Posterior vena cava (tissue), 2 donors: ENCODE measurements at places on chromosomes 12 and 14.

DNA sequence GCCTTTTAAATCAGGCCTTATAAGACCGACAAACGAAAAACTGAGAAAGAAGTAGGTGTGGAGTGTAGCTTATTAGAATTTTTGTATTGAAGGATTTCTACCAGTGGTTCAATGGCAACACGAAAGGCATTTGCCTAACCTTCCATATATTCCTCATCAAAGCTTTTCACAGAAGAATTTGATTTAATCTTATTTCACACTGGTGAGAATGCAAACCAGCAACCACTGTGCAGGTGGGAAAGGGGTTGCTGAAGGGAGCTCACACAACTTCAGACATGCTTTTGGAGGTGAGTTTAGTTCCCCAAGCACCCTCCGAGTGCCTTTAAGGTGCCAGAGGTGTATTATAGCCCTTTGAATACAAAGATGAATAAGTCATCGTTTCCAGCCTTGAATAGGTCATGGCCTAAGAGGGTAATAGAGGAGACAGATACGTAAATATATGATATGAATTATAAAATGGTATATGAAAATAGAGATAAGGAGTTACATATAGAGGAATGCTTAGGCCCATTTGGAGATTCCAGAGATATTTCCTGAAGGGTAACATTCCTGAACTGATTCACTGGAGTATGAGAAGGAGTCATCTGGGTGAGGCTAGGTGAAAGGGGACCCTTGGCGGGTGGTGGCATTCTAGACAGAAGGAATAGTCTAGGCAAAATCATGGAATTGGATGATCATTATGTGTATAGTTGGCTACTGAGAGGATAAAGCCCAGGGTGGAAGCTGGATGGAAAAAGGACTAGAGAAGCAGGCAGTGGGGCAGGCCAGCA, 6.4 kb downstream of the ERP27 start:
- no peak for DNase-seq

DNA sequence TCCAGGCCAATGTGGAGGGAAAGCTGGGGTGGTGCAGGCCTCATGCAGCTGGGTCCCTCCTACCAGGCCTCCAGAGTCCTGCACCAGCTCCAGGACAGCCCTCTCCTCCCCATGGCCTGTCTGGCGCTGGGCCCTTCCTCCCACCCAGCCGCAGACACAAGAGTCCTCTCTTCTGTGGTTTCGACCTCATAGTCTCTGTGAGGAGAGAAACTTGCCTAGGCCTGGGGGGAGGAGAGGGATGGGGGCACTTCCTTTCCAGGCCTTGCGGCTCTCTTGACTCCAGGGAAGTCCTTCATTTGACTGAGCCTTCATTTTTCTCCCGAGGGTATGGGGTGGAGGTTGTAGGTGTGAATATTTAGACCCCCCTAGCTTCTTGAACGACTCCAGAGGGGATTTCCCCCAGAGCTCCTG, 2.3 kb downstream of the MMP14 start:
- DNase-seq, result peak; percentile 78

DNA sequence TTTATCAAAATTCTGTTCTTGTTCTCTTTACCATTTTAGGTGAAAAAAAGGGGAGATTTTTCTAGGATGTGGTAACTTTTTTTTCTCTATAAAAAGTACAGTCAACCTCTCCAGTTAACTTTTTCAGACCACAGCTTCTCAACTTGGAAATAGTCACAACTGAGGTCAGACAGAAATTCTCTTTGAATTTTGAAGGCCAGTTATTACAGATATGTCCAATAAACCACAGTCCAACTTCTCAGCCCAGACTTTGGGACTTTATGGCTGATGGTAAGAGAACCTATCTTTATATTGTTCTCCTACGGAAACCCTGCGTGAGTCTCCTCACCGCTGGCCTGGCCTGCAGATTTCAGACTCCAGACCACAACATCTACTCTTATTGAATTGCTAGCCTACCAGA, 176.7 kb downstream of the DACT1 start:
- no peak for DNase-seq

GRCh38 chr14:23573384-23574015, 5.1 kb downstream of the JPH4 start:
- DNase-seq, result peak; percentile 48

DNA sequence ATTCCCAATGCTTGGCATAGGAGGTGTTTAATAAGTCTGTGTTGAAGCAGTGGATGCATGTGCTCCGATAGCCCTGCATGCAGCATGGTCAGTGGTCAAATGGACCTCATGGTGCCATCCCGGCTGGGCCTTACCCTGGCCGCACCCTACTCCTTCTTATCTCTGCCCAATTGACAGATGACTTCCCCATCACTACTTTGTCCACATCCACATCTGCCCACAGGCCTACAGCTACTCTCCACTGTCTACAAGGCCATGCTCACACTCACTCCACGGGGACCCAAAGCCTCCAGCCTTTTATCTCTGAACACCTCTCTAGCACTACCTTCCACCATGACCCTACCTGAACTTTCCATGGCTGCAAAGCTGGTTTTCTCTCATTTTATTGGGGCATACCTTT, 11.5 kb downstream of the SERPINA11 start:
- no peak for DNase-seq

- no peak for DNase-seq
These were observed 20.2 kb downstream of the ATP2A2 start for GRCh38 chr12:110301065-110301806.

- no peak for DNase-seq
These were observed 504.5 kb downstream of the PCNX1 start for GRCh38 chr14:71411738-71412137.

DNA sequence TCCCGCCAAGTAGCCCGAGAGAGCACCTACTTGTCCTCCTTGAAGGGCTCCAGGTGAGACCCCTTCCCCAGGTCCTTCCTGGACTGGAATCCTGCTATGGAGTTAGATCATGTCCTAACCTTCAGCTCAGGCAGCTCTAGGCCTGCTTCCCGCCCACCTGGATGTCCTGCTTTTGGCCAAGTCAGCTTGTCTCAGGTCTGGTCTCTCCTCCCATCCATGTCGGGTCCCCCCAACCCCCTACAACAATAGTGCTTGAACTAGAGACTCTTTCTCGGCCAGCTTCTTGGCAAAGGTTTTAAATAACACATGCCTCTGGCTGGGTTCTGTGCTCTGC, 3.6 kb downstream of the NAB2 start:
- DNase-seq, result peak; percentile 55

DNA sequence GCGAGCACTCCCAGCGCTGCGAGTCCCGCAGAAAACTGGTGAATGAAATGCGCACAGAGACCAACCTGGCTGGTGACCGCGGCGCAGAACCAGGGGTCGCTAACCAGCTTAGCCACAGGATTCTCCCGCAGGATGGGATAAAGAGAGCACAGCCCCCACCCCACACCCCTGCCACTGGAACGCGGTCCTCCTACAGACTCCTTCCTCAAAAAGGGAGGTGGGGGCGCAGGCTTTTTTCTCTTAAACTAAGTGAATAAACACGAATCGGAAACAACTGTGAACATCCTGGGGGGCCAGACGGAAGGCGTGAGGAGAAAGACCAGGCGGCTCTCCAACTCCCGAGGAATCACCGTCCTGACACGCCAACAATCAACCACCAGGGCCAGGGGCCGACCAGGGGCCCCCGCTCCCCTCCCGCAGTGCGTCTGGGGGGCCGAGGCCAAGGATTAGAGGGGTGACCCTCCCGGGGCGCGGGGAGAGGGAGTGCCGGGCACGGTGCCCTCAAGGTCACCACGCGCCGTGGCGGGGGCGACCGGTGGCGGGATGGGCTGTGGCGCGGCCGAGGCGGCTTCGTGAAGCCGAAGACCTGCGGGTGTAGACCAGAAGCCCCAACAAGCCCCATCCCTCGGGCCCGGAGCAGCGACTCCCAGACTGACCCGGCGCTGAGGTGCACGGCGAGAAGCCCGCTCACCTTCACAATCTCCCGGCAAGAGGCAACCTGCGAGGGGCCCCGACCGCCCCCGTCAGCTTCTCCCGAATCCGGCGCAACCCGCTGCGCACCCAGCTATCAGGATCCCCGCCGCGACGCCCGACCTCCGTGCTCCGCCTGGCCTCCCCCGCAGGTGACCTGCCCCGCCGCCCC, 704 bp downstream of the ATP2B1 start:
- peak; percentile 86 for DNase-seq

DNA sequence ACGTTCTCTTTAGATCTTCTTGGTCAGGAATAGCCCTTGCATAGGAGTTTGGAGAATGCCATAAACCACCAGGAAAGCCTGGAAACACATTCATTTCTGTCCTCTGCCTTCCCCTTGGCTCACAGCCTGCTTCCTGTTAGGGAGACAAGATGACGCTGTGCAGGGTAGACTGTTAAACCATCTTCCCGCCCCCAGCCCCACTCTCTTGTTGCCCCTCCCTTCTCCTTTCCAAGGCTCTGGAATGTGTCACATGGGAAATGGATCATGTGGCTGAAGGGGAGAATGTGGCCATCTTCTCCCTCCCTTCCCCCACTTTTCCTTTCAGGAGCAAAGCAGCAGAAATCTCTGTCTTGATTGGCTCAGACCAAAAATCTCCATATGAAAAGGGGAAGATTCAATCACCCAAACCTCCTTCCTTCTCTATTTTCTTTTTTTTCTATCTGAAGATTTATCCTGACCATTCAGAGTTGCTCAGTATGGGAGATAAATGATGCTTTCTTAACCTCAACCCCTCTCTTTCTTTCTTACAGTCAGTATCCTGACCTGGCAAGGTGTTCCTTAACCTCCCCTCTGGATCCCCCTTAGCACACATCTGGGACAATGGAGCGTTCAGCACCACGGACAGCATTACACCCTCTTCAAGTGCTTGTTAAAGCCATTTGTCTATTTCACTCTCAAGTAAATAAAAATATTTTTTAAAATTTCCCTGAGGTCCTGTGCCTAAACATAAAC, 11.4 kb downstream of the GPR19 start:
- DNase-seq, result no peak

- DNase-seq, result no peak
These were observed 66.9 kb upstream of the NRXN3 start for GRCh38 chr14:78103271-78103670.

DNA sequence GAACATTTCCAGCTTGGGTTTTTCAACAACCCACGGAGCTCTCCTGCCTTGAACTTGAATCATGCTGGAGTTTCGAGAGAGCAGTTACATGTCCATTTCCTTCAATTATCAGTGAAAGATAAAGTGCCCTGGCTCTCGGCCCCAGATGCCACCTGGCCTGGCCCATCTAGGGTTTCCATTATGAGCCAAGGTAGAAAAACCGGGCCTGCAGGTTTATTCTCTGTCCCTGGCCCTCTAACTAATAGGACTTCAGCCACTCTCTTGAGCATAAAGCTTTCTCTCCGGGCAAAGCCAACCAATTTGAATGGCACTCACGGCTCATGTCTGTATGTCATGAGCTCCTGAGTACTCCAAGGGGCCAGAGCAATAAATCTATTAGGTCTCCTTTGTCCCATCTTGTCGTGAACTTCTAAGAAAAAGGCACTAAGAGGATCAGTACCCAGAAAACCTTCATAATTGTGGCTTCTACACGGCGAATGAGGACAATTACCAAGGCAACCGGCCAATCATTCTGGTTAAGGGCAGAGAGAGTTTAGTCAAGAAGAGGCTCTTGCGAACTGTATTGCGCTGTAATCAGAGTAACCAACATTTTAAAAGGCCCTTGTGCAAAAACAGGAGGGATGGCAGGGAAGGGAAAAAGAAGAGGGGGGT, 392.3 kb downstream of the MED13L start:
- DNase-seq, result no peak

GRCh38 chr12:52907092-52907810, 2.4 kb upstream of the KRT8 start:
- no peak for DNase-seq

GRCh38 chr12:2429032-2429431, 365.7 kb upstream of the FKBP4 start:
- DNase-seq, result no peak

DNA sequence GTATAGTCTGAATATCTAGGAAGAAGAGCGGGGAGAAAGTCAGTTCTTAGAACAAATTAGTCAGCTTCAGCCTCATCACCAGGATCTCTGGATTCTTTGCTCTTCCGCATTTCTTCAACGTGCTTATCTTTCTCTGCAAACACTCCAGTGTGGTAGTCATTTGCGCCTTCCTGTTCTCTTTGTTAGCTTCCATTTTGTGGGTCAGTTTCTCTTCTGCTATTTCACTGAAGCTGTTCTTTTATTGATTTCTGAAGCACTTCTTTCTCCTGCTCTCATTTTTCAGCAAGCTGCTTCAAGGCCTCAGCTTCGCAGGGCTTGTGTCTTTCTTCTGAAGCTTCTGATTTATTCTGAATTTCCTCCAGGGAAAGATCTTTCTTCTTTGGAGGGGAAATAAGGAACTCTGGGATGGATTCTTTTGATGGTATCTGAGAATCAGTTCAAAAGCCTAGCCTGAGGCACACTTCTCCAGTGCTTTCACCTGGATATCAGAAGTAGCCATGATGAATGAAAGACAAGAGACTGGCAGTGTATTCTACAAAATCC, 13.5 kb downstream of the AMN1 start:
- no peak for DNase-seq

GRCh38 chr12:26857465-26858176, 24.6 kb upstream of the ITPR2 start:
- DNase-seq, result no peak

DNA sequence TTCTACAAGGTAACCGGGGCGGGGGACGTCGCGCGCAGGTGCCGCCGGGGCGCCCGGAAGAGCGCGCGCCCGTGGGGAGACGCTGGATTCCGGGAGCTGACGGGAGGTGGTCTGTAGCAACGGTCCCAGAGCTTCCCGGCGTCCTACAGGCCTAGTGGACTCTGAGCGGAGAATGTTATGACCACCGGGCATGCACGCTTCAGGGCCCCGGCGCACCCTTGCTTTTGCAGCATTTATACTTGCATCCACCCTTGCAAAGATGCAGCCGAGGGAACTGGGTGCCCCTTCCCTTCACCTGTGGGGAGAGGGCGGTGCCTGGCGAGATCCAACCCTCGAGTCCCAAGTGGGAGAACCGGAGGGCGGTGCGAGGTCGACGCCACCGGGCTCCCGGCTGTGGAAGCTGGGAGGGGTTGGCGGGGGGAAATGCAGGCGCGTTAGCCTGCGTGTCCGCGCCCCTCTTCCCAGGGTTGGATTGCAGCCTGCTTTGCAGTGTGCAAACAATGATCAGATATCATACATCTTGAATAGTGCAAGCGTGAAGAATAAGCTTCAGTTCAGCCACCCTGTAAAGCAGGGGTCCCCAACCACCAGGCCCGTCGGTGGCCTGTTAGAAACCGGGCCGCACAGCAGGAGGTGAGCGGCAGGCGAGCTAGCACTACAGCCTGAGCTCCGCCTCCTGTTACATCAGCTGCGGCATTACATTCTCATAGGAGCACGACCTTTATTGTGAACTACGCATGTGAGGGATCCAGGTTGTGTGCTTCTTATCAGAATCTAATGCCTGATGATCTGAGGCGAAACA, 576 bp downstream of the ERP29 start:
- peak; percentile 88 for DNase-seq

DNA sequence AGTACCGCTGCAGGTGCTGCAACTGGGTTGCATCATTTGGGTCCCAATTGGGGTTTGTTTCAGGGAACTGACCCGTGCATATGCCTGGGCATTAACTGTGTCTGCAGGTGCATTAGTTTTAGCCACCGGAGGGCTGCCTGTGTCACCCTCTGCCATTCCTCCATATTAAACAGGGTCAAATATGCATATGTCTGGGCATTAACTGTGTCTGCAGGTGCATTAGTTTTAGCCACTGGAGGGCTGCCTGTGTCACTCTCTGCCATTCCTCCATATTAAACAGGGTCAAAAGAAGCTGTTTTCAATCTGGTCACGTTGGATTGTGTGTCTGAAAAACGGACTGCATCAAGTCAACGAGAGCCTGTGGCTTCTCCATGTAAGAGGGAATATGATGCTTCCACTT, 1317.0 kb downstream of the TMEM121 start:
- no peak for DNase-seq

GRCh38 chr14:24816011-24816928, 182.3 kb upstream of the GZMB start:
- DNase-seq, result no peak
